ENCODE measurements at places on chromosomes 5 and 9.

GRCh38 chr9:95772320-95773052, 103.0 kb upstream of the ERCC6L2 start:
- peak; percentile 77 for DNase-seq

GRCh38 chr9:68961587-68961986, 52.3 kb downstream of the PRKACG start:
- DNase-seq, result no peak

- no peak for DNase-seq
Measured at GRCh38 chr9:70551801-70552200, 137.3 kb upstream of the KLF9 start.

GRCh38 chr9:17011880-17012279, 123.0 kb upstream of the CNTLN start:
- no peak for DNase-seq

DNA sequence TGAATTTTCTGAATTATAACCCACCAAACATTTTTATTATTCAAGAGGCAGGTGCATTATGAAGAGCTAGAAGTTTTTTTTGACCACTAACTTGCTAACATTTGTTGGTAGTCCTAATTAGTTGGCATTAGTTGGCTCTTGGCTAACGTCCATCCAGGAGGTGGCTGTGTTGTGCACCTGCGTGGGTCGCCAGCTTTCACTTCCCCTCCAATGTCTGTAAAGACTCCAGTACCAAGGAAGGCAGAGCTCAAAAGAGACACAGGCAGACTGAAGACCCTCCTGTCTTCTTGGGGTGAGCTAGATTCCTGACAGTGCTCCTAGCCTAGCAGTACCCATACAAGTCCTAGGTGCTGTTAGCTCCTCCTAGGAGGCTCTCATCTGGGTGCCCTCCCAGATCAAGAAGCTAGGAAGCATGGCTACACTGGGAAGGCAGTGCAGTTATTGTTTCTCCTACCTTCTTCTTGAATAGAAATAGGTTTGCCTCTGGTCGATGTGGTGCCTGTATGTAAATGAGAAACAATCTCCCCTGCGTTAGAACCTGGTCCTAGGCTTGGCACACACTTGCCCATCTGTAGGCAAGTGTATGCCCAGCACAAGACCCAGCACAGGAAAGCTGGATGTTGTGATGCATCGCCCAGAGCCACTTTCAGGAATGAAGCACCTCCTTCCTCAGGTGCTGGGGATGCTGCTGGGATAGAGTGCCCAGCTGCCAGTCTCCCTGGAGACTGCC, 190.9 kb downstream of the ICE1 start:
- DNase-seq, result no peak

DNA sequence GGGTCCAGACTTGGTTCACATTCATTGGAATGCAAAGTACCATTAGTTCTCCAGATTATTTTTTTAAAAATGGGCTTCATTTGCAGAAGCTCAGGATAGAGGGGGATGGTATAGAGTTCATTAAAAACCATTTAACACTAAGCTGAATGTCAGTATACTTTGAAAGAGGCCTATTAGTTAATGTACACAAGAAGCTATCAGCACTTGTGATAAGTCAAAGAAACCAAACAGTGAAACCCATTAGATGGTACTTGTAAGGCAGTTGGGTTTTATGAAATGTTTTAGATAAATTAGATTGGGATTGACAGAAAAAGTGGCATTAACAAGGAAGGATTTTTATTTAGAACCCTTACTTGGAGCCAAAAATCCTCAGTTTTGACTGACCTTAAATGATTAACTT, 229.2 kb upstream of the MPDZ start:
- DNase-seq, result no peak

- DNase-seq, result peak; percentile 90
Measured at GRCh38 chr9:130940693-130941576, 1.9 kb upstream of the FIBCD1 start.

DNA sequence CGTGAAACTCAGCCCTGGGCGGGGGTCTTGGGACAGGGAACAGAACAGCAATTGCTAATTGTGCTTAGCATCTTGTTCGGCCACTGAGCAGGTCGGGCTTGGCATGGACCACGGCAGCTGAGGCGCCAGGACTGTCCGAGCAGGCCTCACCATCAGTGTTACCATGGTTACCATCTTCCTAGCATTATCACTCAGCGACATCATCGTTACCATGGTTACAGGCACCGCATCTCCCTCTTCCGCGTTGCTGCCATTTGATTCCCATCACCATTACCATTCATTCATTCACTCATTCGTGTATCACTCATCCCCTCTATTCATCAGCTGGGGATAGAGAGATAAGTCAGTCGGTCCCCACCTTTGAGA, 81.0 kb upstream of the ZBTB43 start:
- peak; percentile 92 for DNase-seq

GRCh38 chr5:87912419-87912818, 356.2 kb downstream of the TMEM161B start:
- DNase-seq, result no peak

- peak; percentile 63 for DNase-seq
Measured at GRCh38 chr5:68534131-68534940, 318.8 kb downstream of the PIK3R1 start.

DNA sequence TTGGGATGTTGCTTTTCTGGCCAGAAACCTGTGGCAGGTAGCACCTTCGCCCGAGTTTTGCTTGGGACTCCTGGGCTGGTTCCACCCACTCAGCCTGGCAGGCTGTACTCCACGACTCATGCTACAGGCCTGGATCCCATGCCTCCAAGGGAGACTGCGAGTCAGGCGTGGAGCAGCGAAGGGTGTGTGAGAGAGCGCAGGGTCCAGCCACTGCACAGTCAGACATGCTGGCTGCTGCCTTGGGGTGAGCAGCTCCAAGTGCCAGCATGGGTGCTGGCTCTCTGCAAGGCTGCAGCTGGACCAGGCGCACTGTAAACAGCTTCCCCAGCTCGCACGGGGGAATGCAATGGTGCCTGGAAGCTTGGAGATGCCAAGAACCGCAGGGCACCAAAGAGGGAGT, 249.6 kb upstream of the EDIL3 start:
- no peak for DNase-seq

GRCh38 chr9:132809677-132810271, 68.3 kb downstream of the AK8 start:
- DNase-seq, result no peak

DNA sequence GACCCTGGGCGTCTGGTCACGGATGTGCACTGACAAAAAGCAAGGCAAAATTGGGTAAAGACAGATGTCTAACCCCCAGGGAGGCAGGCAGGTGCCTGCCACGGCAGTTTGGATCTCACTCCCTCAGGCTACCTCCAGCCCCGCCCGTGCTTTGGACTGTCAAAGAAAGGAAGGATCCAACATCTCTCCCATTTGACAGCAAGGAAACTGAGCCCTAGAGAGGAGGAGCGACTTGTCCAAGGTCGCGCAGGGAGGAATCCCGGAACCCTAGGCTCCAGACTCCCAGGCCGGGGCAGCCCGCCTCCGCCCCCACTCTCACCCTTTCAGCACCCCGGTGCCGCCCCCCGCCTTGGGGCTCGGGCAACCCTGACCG, 376 bp downstream of the GOLGA1 start:
- DNase-seq, result no peak

DNA sequence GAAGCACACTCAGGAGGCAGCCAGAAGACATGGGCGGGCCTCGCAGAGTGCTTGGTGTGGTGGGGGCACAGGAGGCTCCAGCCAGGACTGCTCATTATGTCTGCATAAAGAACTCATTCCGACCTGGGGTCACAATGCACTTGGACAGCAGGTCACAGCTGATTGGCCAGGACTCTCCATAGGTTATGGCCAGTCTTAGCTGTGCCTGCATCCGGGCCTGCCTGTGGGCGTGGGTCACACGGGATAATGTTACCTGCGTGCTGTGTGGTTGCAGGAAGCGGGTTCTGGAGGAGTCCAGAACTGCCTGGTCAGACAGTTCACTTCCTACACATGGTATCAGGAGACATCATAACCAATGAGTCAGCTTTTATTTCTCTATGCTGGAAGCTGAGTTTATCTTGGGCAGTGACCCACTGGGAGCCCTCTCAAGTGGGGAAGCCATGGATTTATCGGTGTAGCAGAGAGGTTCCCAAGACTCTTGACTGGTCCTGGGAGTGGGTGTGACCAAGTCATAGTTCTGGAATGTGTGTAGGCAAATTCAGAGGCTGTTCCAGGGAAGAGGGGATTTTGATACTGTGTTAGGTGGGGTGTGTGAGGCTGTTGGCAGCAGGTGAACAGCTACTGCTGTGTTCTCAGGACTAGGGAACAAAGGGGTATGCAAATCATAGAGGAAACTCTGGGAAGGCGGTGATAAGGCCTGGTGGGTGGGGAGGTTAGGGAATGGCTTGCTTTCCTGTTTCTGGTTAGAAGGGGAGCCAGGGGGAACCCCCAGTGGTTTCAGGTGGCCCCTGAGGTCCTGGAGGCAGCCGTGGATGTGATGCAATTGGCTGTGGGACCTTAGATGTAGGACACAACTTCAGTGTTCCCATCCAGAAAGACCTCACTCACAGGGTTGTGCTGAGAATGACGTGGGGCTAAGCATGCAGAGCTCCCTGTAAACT, 51.3 kb downstream of the ARHGEF37 start:
- no peak for DNase-seq

DNA sequence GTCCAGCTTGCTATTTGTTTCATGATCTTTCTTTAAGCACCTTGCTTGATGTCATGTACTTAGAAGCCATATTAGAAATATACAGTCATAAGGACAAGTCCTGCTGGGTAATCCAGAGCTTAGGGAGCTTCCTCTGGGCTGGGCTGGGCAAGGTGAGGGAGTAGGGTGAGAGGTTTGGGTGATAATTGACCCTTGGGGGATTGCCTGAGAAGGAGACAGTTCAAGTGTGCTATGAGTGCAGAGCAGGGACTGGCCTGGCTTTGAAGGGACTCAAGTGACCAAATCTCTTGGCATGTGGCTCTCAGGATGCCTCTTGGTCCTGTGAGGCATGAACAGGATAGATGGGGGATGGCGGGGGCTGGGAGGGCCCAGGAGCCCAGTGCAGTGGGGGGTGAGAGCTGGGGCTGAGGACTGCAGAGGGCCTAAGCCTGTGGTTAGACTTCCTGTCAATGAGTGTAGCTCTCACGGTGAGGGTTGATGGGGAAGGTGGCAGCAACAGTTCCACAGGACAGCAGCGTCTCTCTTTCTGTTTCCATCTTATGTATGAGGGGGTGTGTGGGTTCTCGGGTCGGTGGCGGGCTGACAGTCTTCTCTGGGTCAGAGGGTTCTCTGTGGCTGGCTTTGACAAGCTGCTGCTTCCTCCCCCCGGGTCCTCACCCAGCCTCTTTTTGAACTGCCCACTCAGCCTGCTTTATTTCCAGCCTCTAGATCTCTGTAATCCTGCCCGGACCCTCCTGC, 53.5 kb downstream of the RGS3 start:
- DNase-seq, result no peak

DNA sequence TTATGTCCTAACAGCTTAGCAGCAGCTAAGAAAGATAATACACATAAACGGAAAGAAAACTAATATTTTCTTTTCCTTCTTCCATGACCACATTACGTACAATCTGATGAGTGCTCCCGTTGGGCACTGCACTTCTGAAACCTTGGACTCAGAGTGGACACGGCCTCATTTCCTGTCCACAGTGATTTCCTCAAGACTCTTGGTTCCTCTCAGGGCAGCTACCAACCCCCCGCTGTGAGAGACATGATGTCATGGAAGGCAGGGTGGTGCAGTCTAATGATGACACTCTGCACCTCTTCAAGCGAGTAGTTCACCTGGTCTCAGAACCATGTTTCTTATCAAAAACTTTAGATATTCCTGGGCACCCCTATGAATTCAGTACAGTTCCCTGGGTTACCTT, 68.7 kb upstream of the CTSL start:
- no peak for DNase-seq

DNA sequence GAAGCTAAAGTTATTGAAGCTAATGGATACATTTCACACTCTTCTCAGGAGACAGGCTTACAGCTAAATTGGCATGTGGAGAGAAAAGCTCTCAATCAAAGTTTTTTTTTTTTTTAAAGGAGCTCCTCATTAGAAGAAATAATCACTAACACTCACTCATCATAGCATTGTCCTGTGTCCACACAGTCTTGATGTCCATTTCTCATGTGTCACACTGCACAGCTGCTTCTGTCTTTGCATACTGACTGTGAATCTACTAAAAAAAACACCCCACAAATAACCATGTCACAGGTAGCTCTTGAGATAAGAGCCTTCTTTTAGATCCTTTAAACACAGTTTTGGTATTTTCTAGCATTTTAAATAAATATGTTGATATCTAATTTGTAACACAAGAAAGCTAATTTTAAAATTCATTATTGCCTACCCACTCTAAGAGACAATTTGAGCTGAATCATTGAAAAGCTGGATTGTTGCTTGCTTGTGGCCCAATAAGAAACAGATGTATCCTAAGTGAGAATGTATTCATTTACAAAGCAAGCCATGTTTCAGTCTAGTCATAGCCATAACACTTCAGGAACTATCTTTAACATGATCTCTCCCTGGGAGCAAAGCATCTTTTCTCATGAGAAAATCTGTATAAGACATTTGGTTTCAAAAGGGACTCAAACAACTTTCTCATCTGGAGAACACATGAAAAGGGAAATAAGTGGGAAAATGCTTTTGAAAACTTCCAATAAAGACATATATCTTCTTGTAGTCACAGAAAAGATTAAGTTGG, 48.1 kb upstream of the PCSK1 start:
- DNase-seq, result no peak

DNA sequence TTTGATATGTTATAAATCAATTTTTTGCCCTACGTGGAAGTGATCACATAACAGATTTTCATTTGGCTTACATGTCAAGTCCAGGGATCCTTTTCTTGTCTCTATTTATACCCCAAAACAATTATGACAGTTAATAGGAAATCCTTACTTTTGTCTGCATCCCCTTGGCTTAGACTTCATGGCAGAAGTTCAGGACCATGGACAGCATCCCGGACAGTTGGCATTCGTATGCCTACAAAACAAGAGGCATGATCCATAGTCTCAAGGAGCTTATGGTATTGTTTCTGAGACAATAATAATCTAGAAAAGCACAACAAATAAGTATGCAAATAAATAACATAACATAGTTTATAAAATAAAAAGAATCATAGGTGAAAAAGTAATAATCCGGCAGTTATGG, 214.3 kb upstream of the GRIA1 start:
- DNase-seq, result no peak

DNA sequence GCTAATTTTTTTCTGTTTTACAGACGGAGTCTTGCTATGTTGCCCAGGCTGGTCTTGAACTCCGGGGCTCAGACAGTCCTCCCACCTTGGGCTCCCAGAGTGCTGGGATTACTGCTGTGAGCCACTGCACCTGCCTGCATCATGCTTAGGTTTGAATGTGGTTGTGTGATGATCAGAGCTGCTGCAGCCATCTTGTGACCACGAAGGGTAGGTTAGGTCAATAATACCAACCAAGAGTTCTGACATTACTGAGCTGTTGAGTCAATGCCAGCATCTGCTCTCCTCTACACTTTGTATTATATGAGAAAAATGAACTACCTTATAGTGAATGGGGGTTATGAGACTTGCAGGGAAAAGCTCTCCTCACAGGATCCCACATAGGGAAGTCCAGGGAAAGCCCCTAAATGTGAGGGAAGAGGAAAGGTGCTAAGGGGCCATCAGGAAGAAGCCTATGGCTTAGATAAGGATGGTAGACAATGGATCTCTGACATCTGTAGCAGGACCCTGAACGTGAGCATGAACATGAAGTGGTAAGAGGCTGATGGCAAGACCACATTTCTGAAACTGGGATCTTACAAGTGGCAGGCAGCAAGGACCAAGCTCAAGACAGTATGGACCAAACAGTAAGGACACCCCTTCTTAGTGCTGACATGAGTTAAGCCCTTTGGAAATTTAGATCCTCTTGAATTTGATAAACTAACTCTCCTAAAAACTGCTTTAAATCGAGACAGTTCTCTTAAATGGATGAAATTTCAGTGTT, 75.7 kb upstream of the ZNF169 start:
- DNase-seq, result no peak

GRCh38 chr9:125540497-125540896, 166.5 kb downstream of the MAPKAP1 start:
- no peak for DNase-seq

GRCh38 chr5:67465537-67466207, 269.1 kb upstream of the CD180 start:
- DNase-seq, result no peak
